Stimulated activated CD4-positive, alpha-beta T cell treated with anti-CD3 and anti-CD28 coated beads, Interleukin-4, amount 100 ng/mL, for 24 hours (primary cell): ENCODE measurements at places on chromosomes 7 and 10.

DNA sequence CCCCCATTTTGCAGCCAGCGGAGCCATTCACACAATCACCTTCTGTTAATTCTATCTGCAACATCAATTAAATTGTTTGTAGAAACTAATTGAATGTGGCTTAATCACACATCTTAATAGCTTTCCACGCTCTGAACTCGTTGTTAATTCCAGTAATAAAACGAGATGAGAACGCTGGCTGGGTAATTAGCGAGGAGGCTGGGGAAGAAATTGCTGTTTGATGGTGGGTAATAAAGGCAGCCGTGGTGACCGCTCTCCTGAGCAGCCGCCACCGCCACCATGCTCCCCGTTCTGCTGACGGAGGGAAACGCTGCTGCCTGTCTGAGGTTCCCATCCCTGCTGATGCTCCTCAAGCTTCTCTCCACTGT lies 36.3 kb downstream of the GBX1 start:
- DNase-seq: no peak

GRCh38 chr10:49115796-49116508 lies 630 bp upstream of the VSTM4 start:
- no peak for DNase-seq

DNA sequence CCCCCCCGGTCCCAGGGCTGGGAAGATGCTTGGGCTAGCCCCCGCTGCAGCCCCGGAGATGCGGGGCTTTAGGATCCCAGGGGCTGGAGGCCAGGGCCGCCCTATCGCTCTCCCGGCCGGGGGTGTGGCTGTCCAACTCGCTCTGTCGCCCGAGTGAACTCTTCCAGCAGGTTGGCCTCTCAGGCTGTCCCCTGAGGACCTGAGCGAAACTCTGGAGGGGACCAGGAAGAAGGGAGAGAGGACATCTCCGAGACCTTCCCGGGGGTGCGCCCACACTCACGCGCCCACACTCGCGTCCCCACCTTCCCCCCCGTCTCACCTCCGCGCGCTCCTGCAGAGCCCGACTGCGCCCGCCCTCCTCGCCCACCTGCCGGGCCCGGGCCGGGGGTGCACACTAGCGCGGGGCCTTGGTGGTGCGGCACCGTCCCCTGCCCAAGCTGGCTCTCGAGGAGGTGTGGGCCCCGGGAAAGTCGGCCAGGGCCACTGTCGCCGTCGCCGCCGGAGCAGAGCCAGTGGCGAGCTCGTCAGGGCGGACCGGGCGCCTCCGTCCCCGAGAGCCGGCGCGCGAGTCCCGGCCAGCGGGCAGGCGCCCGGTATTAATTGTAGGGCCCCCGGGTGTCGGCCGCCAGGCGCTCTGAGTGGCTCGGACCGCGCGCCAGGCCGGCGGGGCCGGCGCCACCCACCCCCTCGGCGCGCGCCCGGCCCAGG lies 101.7 kb upstream of the SVIL start:
- DNase-seq: no peak

DNA sequence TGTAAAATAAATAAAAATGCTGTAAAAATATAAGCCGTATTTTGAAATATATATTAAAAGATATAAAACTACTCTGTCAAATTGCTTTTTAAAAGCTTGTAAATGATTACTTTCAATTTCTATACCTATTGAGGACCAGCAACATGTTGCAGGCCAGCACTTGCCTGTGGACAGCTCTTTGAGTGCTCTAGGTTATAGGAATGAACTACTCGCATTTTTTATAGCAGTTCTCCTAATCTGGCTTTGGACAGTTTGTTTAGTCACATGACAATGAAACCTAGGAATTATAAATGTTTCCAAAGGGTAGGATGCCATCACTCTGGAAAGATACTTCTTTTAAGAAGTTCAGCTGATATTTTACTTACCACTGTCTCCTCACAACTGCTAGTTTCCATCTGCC lies 117.7 kb upstream of the PTPRZ1 start:
- no peak for DNase-seq

- DNase-seq: no peak
Observed at GRCh38 chr7:150432915-150433892, 17.2 kb upstream of the GIMAP8 start.

DNA sequence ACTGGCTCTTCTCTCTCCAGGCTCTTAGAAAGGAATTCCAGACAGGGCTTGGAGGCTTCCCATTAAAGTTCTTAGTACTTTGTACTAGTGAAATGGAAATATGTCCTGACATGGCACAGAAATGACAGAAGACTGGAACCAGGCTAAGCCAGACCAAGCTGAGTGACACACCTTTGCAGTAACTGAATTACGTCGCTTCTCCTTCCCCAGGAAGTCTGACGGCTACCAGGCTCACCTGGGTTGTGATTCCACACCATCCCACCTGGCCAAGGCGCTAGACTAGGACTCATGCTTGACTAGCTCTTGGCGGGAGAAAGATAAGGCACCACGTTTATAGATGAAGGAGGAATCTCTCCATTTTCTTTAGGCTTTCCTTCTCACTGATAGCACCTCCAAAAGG lies 50.7 kb upstream of the KCNIP2 start:
- no peak for DNase-seq

DNA sequence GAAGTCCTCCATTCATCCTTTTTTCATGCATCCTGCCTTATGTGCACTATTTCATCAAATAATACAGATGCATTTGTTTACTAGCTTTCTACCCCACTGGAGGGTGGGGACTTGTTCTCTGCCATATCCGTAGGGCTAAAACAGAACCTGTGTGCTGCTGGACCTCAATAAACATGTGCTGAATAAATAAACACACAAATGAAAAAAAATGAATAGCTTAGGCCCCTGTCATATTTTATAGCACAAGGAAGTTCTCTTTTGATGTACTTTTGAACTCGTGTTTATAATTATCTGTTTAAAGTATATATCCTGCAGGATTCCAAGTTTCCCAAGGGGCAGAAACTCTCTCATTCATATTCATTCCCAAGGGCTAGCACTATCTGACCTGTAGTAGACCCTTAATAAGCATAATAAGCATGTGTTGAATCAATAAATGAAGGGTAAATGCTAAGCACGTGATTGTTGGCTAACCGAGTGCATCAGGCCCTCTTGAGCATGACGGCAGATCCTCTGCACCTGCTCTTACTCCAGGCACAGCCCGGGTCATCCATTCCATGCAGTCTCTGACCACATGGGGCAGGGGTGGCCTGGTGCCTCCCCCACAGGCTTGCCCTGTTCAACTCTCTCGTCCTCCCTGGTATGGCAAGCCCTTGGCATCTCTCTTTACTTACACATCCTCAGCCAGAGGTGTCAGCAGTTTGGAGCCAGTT lies 474.1 kb upstream of the ZMIZ1 start:
- no peak for DNase-seq

DNA sequence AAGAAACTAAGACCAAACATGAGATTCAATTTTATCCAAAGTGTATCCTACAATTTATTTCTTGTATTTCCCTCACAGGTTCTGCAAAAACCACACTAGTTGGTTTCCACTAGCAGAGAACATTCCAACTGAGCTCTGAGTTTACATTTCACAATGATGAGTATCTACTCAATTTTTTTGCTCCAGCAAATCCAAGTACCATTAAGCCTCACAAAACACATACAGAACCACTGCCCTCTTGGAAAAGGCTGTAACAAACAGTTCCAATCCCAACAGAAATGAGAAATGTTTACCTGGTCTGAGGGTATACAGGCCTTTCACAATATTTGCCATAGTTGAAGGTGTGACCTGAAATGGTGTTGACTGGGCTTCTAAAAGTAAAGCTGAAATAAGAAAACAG lies 59.9 kb downstream of the CACUL1 start:
- no peak for DNase-seq

DNA sequence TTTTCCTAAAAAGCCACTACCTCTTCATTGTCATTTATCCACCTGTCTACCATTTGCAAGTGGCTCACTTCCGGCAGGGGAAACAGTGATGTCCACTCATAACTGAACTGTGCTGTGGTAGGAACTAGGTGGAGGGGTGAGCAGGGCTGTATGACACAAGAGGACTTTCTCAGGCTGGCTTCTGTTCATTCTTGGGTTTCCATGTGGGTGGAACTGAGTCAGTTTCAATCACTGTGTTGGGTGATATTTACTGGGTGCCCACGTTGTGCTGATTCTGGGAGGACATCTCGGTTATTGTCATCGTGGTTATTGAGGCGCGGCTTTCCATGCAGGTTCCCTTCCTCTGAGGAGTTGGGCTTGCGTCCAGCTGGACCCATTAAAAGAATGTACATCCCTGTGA lies 38.8 kb downstream of the RAMP3 start:
- peak; percentile 74 for DNase-seq

DNA sequence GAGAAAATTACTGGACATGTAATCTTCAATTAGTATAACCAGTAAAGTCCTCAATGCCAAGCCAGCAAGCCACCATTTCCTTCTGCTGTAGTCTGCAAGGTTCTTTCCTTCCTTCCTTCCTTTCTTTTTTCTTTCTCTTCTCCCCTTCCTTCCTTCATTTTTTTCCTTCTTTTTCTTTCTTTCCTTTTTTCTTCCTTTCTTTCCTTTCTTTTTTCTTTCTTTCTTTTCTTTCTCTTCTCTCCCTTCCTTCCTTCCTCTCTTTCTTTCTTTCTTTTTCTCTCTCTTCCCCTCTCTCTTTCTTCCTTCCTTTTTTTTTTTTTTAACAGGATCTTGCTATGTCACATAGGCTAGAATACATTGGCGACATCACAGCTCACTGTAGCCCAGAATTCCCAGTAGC lies 369.8 kb downstream of the SEMA3D start:
- DNase-seq: no peak

DNA sequence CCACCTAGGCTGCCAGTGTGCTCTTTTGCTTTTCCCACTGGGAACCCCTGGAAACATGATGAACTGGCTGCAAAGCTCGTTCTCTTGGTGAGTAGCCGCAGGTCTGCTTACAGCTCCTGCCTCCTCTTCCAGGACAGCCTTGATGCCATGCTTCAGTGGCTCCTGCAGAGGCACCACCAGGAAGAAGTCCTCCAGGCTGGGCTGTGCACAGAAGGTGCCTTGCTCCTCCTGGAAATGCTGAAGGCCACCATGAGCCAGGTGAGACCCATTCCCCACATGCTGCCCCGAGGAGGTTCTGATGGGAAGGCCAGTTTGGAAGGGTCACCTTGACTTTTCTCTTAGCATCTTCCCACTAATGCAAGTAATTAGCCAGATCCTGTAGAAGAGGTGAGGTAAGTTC lies 125.8 kb downstream of the LRRC18 start:
- no peak for DNase-seq

DNA sequence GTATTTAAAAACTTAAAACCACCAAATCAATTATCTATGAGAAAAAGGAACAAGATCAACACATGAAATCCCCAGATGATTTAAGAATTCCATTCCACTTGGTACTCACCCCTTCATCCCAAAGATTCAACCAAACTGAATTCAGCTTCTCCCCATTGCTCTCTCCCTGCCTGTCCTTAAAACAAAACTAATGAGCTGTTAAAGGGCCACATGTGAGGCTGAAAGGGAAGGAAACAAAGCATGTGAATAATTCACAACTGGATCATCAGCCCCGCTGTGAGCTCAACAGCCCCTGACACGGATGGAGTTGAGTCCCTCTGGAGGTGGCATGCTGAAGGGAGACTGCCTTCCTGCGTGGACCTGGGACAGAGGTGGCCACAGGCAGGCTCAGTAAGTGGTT lies 32.9 kb downstream of the VOPP1 start:
- no peak for DNase-seq

DNA sequence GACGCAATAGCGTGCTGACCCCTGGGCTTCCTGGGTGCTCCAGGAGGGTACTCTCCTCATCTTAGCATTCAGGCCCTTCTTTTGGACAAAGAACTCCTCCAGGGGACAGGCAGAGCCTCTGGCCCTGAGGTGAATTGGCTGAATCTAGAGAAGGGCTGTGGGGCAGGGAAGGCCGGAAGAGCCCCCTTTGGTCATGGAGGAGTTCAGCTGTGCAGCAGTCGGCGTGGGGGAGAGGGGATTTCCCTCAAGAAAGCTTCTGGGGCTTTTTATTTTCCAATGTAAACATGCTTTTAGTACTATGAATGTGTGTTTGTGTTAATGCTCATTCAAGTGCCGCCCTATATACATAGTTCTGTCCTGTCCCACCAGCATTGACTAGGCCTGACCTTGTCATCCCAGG lies 38.8 kb downstream of the FIGNL1 start:
- no peak for DNase-seq

DNA sequence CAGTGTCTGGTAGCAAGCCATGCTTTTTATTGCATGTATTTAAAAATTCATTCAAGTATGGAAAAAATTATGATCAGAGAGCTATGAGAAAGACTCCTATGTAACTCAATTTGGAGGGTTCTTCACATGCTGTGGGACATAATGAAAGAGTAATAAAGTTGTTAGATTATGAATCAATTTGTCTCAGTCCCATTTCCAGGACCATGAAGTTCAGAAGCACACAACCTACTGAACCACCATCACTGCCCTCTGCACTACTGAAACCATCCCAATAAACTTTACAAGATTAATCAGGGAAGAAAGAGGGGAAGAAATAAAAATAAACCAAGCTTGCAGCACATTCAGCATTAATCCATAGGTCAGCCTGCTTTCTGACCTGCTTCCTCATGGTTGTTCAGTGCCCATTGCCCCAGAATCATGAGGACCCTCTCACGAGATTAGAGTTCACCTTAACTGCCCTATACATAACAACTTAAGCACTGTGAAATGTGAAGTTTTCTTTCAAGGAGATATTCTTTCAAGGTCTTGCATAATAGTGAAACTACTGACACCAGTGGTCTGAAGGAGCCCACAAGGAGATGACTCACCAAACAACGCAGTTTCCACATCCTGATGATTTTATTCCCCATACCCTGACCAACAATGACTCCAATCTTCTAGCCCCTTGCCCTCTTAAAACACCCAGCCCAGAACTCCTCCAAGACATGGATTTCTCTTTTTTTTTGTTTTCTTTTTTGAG lies 171.5 kb upstream of the ADCY1 start:
- DNase-seq: no peak

GRCh38 chr7:20270371-20270770 lies 53.2 kb upstream of the MACC1 start:
- DNase-seq: no peak

GRCh38 chr10:30433306-30433729 lies 666 bp upstream of the MAP3K8 start:
- DNase-seq: peak; percentile 51

GRCh38 chr10:68221196-68221595 lies 10.7 kb downstream of the ATOH7 start:
- no peak for DNase-seq

GRCh38 chr7:47647181-47647917 lies 65.4 kb upstream of the TNS3 start:
- no peak for DNase-seq

- no peak for DNase-seq
Observed at GRCh38 chr7:97118306-97118917, 914 bp downstream of the SDHAF3 start.

- no peak for DNase-seq
Observed at GRCh38 chr7:153638821-153639435, 413.3 kb upstream of the DPP6 start.

DNA sequence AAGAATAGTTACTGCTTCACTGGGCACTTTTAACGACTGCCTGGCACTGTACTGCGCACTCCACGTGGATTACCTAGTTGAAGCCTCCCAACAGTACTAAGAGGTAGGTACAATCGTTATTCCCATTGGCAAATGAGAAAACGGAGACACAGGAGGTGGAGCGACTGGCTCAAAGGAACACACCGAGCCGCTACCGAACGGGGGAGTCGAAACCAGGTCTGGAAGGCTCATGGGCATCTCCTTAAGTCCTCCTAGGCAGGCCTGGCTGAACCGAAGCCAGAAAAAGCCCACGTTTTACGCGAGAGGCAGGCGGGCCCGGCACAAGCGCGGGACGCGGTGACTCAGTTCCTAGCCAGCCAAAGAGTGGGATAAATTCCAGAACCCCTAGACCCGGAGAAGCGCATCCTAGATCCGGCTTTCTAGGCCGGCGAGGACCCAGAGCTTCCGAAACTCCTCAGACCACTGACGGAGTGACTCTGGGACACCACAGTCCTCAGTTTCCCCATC lies 472 bp downstream of the PDAP1 start:
- peak; percentile 51 for DNase-seq
